Right renal cortex interstitium (tissue), 3 donors: ENCODE measurements at places on chromosomes 1 and 21. TPM values are rescaled to one million over a fixed set of nuclear protein-coding genes. Genes with fewer than 3 reads are reported as not detected.
A peak's percentile ranks its signal among the peaks of the same experiment; 100 is the strongest.

The WNT2B gene
- polyA plus RNA-seq = 1.9 TPM

The PKP1 gene
- polyA plus RNA-seq = 0.11 TPM

The TAS1R1 gene
- polyA plus RNA-seq = 0.17 TPM

The STUM gene
- polyA plus RNA-seq = 0.94 TPM

GRCh38 chr21:42626171-42626570, 27.2 kb upstream of the PDE9A start:
- no peak for DNase-seq

The ZBTB21 gene
- 9.6 TPM for polyA plus RNA-seq

- DNase-seq = no peak
Measured at GRCh38 chr1:99590578-99591209, 55.2 kb upstream of the PALMD start.

DNA sequence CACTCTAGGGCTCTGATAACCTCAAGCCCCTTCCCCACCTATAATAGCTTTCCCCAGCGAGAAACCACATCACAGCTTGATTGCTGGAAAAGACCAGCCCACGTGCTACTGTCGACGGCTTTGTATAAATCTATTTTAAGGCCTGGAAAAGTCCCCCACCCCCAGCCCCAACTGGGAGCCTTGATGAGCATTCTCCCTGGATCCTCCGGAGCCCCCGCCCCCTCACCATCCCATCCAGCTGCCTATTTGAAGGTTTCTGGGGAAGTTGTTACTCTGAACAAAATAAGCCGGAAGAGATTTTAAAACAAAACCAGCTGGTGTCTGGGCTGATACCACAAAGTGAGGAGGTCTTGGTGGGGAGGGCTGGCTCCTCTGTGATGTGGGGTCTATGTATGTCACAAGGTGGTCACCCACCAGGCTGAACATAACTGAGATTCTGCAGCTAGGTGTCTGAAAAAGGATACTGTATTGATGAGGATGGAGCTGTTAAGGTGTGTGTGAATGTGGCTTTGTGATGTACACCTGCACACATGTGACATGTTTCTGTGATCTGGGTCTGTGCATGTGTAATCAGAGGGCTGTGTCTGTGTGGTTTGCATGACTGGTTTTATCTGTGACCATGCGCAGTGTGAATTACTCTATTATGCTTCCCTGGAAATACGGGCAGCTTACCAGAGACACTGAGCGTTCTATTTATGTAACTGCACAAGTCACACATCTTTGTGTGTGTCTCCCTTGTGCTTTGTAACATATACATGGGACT, 25.0 kb downstream of the RIMS3 start:
- DNase-seq = no peak

DNA sequence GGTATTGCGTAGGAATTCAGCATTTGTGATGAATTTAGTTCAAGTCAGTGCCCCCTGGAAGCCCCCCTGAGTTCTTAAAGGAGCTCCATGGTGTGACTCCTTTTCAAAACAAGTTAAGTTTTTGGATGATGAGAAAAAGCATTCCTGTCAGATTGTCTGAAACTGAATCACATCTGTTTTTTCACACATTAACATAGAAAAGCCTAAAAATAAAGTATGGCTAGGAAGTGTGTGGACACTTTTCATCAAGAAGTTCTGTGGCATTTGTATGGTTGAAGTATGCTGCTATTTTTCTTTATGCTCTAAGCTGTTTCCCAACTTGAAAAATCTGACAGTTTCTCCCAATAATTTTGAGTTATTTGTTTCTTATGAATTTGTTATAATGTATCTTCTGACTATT, 33.7 kb downstream of the PRDM2 start:
- DNase-seq = no peak

The H6PD gene
- 36.7 TPM for polyA plus RNA-seq

DNA sequence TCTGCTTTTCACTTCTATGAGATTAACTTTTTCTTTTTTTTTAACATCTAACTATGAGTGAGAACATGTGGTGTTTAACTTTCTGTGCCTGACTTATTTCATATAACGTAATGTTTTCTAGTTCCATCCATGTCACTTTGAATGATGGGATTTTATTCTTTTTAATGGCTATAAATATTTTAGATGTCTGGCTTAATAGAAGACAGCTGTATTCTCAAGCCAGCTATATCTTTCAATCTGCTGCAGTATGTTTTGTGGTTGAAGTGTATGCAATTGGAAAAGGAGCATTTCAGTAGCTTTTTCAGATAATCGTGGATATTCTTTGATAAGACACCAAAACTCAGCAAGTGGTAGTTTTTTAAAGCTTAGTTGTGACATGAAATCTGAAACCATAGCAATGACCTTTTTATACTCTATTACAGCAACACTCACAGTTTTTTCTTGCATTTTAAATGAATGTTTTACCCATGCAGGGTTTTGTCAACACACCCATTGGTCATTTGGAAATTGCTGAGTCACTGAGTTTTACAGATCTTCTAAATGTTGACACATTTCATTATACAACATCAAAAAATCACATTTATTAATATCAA, 5.7 kb upstream of the SVBP start:
- DNase-seq = no peak

GRCh38 chr1:215517441-215517891, 49.6 kb upstream of the KCTD3 start:
- DNase-seq = no peak

The FCMR gene
- 2.4 TPM for polyA plus RNA-seq

- no peak for DNase-seq
Measured at GRCh38 chr1:110476028-110476765, 25.2 kb downstream of the PROK1 start.

GRCh38 chr1:214862421-214862820, 220.1 kb upstream of the KCNK2 start:
- no peak for DNase-seq

DNA sequence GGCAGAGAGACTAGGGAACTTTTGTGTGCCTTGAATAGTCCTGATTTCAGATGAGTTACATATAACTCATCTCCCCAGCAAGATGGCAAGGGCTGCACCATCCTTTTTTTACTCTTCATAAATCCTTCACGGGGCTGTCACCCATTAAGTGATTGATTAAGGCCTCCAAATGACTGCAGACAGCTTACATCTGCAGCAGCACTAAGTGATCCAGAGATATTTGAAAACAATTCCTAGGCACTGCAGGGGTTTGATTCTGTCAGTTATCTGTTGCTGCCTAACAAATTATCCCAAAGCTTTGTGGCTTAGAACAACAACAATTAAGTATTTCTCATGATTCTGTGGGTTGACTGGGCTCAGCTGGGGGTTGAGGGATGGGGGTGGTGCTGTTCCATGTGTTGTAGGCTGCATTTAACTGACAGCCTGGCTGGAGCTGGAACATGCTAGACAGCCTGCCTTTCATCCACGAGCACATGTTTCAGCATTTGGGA, 19.3 kb downstream of the TEX38 start:
- no peak for DNase-seq

The RAD54L gene
- 10.9 TPM for polyA plus RNA-seq

The CHTOP gene
- 119 TPM for polyA plus RNA-seq

The MAP10 gene
- 7.0 TPM for polyA plus RNA-seq

- DNase-seq = no peak
Measured at GRCh38 chr1:248849637-248850036, 9.2 kb downstream of the ZNF692 start.

The USH2A gene
- 0.33 TPM for polyA plus RNA-seq

GRCh38 chr1:115710859-115711624, 57.5 kb downstream of the CASQ2 start:
- no peak for DNase-seq

DNA sequence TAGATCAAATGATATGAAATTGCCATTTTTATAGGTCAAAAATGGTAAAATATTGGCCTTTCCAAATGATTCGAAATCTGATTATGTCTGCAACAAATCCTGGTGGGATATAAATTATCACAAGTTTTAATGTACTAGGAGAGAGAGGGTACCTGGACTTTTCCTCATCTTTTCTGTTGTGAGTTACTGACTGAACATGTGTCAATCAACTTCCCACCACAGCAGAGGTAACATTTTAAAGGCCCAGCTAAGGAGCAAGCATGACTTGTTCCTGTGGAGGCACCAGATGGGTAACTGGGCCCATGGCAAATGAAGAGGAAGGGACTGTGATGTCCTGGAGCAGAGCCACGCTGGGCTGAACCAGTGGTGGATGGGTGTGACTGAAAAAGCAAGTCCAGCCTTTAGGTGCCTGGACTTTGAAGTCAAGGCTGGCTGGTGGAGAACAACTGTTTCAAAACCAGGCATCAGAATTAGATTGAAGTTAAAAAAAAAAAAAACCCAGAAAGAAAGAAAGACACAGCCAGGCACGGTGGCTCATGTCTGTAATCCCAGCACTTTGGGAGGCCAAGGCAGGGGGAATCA, 6.6 kb downstream of the MR1 start:
- no peak for DNase-seq

DNA sequence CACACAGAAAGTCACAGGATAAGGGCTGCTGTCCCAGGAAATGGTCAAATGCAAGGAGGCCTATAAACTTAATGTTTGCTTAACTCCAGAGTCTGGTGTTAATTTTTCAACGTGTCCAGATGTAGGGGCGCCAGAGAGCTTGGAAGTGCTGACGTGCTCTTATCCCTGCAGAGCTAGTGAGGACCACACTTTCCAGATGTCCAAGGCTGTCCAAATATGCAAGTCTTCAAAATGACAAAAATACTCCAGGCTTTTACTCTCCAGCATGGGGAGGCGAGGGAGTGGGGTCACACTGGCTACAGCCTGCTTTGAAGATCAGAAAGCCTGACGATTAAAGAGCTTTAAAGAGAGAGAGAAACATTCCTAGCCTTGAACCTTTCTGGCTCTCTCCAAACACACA, 57.6 kb downstream of the ABCA4 start:
- peak; percentile 75 for DNase-seq

- no peak for DNase-seq
Measured at GRCh38 chr1:36164361-36164760, 8.4 kb downstream of the MAP7D1 start.

- no peak for DNase-seq
Measured at GRCh38 chr1:228818928-228819630, 83.8 kb downstream of the RHOU start.

- DNase-seq = no peak
Measured at GRCh38 chr1:237012361-237012760, 8.1 kb upstream of the MT1HL1 start.

DNA sequence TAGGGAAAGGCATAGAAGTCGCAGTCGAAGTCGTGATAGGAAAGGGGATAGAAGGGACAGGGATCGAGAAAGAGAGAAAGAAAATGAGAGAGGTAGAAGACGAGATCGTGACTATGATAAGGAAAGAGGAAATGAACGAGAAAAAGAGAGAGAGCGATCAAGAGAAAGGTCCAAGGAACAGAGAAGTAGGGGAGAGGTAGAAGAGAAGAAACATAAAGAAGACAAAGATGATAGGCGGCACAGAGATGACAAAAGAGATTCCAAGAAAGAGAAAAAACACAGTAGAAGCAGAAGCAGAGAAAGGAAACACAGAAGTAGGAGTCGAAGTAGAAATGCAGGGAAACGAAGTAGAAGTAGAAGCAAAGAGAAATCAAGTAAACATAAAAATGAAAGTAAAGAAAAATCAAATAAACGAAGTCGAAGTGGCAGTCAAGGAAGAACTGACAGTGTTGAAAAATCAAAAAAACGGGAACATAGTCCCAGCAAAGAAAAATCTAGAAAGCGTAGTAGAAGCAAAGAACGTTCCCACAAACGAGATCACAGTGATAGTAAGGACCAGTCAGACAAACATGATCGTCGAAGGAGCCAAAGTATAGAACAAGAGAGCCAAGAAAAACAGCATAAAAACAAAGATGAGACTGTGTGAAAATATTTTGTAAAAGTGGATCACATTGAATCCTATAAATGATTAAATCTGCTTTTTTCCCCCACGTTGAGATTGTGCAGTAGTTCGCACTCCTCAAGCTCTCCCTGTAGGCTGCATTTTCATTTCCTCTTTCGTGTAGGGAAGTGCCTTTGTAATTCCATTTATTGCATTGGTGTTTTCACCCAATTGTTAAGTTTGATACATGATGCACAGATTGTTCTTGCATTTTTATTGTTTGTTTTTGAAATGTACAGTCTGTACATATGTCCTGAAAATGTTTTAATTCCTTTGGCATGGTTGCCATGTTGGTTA, 7.5 kb downstream of the PRPF38B start:
- no peak for DNase-seq

GRCh38 chr1:198620951-198621824, 17.7 kb upstream of the PTPRC start:
- no peak for DNase-seq

GRCh38 chr1:230849451-230850224, 18.7 kb downstream of the C1orf198 start:
- DNase-seq = no peak

The LMX1A gene
- polyA plus RNA-seq = not detected

DNA sequence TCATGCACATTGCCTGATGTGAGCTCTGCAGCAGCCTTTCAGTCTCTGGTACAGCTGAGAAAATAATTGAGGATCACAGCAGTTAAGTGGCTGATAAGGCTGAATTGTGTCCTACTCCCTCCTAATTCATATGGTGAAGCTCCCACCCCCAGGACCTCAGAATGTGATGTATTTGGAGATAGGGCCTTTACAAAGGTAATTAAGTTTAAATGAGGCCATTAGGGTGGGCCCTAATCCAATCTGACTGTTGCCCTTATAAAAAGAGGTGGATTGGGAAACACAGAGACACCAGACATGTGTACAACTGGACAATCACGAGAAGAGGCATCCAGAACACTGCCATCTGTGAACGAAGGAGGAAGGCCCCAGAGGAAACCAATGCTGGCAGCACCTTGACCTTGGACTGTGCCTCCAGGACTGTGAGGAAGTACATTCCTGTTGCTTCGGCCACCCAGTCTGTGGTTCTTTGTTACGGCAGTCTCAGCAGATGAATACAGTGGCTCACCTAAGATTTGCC, 148.1 kb downstream of the TRABD2B start:
- no peak for DNase-seq

- no peak for DNase-seq
Measured at GRCh38 chr1:33261344-33261743, 5.1 kb downstream of the ZNF362 start.

- DNase-seq = no peak
Measured at GRCh38 chr1:177927021-177927596, 42.7 kb downstream of the SEC16B start.

- no peak for DNase-seq
Measured at GRCh38 chr1:181250038-181250437, 161.5 kb downstream of the IER5 start.

The PEX11B gene
- polyA plus RNA-seq = 65.3 TPM

The TMOD4 gene
- polyA plus RNA-seq = 1.0 TPM

GRCh38 chr1:7856345-7856744, 3.5 kb upstream of the UTS2 start:
- DNase-seq = no peak
